ENCODE measurements at places on chromosomes 3 and 15.

DNA sequence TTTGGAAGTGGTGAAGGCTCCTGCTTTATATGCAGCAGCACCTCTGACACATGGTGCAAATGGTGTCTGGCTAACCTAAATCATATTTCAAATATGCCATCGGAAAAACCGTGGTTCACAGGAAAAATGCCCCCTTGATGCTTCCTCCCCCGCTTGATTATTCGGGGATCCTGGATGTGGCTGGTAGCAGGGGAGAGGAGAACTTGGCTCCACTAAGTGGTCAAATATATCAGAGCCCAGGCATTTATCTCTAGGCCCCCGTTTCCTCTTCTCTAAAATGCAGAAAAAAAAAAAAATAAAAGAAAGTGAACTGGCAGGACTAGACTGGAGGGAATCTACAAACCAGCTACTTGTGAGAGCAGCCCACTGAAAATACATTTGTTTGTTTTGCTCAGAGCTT, 18.2 kb upstream of the ATP2B2 start:
- no peak for DNase-seq

DNA sequence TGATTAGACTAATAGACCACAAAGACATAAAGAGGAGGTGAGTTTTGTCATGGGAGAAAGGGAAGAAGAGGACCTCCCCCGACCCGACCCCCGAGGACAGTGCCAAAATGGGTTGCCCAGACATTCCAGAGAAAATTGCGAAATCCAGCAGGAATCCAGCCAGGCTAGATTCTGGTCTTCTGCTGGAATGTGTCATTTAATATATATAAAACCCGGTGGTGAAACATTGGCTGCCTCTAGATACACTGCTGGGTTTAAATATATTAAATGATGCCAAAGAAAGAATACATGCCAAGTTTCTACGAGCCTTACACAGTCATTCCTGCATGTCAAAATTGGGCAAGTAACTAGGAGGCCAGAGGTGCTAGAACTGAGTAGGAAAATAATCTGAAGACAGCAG, 45.3 kb upstream of the SPESP1 start:
- DNase-seq: no peak

DNA sequence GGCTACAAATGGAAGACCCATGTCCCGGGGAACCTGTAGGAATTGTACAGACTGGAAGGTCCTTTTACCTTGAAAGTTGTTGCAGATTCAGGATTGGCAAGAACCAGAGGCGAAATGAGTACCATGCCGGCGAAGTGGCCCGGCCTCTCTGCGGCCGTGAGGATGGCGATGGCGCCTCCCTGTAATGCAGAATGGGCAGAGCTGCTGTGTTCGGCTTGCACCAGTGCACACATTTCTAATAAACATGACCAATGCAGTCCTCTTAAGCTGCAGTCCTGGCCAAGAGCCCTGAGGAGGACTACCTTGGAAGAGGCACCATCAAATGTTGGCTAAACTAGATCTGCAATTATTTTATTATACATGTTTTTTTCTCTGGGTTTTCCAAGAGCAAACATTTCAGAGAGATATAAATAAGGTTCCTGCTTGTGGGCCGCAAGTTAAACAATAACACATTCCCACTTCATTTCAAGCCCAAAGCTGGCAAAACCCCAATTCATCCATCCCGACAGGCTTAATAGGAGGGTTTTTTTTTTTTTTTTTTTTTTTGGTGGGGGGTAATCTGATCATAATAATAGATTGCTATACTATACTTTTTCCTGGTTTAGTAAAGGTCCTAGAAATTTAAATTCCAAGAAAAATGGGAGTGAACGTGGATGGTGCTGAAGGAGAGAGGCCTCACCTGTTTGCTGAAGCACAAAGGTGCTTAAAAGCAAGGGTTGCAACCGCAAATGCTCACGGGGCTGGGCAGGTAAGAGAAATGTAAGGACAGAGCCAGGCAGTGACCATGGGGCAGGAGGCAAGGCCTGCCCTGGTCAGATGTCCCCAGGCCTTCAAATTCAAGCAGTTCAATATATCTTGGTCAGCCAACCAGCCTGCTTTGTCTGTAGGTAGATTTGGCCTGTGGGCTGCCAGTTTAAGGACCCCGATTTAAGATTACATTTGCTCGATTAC, 48.5 kb downstream of the ABTB1 start:
- no peak for DNase-seq

- DNase-seq: no peak
These were observed 14.2 kb downstream of the ATXN7 start for GRCh38 chr3:63877737-63878393.

DNA sequence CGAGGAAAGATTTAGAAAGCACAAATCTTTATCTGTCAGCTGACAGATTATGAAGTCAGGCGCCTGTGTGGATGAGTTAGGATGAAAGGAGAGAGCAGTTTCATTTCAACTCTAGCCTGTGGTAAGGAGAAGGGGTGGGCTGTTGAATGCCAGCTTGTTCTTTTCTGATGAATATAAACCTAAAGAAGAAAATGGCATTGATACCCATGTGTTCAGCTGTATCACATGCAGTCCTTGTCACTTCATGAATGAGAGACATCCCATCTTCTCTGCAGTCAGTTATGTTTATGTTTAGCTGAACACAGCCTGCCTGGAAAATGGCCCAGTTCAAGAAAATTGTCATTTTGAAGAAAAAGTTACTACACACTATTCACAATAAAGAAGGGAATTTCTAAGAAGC, 345.7 kb upstream of the RBMS3 start:
- DNase-seq: no peak

GRCh38 chr15:45114076-45114750, at the start of the genes DUOX2 and DUOXA2:
Gene DUOX2 (minus strand): TSS chr15:45114172. CDS start chr15:45113411, 761 bp downstream.
Gene DUOXA2 (plus strand): TSS chr15:45114326. CDS start chr15:45114606, 280 bp downstream.
- no peak for DNase-seq

DNA sequence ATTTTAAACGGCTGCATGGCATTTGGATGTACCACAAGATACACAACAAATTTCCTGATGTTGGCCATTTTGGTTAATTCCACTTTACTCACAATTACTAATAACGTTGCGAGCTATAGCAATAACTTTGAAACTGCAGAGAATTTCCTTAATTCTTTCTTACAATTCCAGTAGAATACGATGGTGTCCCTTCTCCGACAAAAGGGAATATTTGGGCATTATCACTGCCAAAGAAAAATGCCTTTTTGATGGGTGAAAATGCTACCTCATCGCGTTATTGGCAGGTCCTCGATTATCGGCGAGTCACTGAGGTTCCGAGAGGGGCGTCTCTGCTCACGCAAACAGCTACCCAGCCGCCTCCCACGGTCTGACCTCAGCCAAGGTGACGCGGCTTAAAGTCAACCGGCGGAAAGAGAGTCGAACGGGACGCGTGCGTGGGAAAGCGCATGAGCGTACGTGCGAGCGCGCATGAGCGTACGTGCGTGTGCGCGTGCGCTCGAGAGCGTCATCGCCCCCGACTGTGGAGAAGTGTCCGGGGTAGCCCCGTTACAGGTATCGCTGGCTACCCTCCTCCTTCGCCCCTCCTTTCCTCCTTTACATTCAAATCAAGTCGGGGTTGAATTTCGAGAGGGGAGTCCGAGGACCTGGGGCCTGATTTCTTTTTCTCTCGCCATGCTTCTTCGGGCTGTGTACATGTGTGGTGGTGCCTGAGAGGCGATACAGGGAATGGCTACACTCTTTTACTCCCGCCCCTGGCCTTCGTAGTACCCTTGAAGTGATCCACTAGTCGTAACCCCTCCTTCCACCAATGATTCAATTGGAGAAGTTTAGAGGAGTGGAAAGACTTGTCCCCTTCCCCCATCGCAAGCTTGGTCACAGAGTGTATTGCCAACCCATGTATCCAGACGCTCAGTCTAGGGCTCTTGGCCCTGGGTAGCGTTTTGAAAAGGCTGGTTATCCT, at the start of gene OXSM:
TSS of gene OXSM (plus strand) at position 495 of the 961 bp plus-strand sequence. CDS start 931 bp downstream, outside the sequence.
- DNase-seq: peak; percentile 68

DNA sequence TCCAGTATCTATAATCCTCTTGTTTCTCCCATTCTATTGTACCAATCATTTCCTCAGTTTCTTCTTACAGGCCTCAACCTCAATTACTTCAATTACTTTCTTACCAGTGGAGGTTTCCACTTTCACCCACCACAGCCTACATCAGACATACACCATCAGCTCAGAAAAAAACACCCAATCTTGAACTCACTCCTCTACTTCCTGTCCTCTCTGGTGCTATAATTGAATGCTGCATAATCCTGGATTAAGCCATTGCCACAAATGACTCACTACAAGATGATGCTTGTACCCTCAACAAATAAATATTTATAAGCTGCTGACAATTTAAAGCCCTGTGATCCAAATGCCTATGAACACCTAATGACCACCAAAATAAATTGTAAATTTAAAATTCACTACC, 18.5 kb downstream of the RYK start:
- DNase-seq: no peak

DNA sequence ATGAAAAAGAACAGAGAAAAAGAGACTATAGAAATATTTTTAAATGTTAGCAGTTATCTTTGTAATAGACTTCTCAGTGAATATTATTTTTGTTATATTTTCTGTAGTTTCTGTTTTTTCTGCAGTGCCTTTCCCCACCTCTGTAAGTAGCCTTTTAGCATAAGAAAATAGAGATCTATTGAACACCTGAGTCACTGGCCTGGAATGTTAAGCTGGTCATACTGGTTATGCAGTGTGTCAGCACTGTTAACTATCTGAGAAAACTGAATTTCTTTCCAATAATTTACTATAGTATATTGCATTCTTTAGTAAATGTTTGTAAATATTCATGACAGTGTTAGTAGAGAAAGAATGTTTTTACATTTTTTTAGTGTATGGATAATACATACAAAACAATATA, 79.8 kb downstream of the NECTIN3 start:
- DNase-seq: no peak

GRCh38 chr3:171781711-171782127, 28.6 kb downstream of the PLD1 start:
- DNase-seq: no peak

- DNase-seq: no peak
These were observed 7.1 kb downstream of the CRELD1 start for GRCh38 chr3:9940746-9941145.

GRCh38 chr3:8436661-8437287, 64.8 kb upstream of the LMCD1 start:
- DNase-seq: no peak

DNA sequence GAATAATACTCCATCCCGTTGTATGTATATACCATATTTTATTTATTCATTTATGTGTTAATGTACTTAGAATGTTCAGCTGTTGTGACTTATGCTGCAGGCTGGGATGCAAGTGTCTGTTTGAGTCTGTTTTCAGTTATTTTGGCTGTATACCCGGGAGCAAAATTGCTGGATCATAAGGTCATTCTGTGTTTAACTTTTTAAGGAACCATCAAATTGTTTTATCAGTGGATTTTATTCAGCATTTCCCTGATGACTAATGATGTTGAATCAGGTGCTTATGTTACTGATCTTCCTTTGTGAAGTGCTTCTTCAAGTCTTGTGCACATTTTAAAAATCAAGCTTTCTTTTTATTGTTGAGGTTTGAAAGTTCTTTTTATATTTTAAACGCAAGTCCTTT, 118.1 kb downstream of the SLC25A26 start:
- DNase-seq: no peak

DNA sequence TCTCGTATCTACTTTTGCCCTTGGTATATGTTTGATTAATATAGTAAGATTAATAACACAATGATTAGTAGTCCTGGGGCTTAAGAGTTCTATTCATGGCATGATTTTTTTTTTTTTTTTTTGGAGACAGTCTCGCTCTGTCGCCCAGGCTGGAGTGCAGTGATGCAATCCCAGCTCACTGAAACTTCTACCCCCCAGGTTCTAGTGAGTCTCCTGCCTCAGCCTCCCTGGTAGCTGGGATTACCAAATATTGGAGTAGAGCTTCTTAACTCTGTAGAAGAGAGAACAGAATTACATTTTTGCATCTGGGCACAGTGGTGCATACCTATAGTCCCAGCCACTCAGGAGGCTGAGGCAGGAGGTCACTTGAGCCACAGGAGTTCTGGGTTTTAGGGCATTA, 58.9 kb downstream of the RAB7A start:
- DNase-seq: no peak

DNA sequence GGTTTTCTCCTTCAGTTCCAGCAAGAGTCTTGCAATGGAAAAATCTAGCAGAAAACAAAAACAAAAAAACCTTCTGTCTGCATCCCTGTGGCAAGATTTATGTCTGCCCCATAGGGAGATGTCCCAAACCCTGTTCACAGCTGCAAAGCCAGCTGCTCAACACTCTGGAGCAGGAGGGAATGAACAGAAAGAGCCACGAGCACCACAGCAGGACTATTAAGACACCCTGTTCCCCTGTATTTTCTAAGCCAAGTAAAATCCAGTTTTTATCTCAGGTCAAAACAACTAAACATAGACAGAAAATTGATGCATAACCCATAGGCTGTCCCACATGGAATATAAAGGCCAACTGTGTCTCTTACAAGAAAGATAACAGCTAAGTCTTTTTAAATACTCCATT, 357.9 kb downstream of the LSAMP start:
- no peak for DNase-seq

- no peak for DNase-seq
These were observed 353.6 kb downstream of the SHQ1 start for GRCh38 chr3:72494626-72495025.

DNA sequence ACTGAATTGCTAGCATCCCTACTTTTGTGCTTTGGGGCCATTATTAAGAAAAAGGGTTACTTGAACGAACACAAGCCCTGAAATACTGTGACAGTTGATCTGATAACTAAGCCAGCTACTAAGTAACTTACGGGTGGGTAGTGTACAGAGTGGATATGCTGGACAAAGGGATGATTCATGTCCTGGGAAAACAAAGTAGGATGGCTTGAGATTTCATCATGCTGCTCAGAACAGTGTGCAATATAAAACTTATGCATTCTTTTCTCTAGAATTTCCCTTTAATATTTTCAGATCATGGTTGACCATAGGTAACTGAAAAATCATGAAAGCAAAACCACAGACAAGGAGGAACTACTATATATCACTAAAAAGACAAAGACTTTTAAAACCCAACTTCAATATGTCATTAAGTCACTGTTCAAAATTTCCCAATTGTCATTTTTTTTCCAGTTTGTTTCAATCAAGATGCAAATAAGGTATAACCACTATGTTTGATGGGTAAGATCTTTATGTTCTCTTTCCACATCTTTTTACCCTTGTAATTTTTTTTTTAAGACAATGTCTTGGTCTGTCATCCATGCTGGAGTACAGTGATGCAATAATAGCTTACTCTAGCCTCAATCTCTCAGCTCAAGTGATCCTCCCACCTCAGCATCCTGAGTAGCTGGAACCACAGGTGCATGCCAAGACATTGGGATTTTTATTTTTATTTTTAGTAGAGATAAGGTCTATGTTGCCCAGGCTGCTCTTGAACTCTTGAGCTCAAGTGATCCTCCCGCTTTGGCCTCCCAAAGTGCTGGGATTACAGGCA, 67.7 kb downstream of the IFT80 start:
- no peak for DNase-seq

GRCh38 chr3:65873028-65873427, 165.7 kb downstream of the MAGI1 start:
- DNase-seq: no peak

- no peak for DNase-seq
These were observed 11.4 kb upstream of the CAND2 start for GRCh38 chr3:12785096-12785495.

- DNase-seq: no peak
These were observed 1.7 kb upstream of the SLC4A7 start for GRCh38 chr3:27485866-27486265.

- DNase-seq: no peak
These were observed 444.7 kb upstream of the CNTN3 start for GRCh38 chr3:75059120-75059519.

Measured in NCI-H1930 (cell line).